ENCODE measurements at places on chromosomes 12 and 14.

- no peak for DNase-seq
These were observed 57.7 kb upstream of the LDHB start for GRCh38 chr12:21715386-21715785.

DNA sequence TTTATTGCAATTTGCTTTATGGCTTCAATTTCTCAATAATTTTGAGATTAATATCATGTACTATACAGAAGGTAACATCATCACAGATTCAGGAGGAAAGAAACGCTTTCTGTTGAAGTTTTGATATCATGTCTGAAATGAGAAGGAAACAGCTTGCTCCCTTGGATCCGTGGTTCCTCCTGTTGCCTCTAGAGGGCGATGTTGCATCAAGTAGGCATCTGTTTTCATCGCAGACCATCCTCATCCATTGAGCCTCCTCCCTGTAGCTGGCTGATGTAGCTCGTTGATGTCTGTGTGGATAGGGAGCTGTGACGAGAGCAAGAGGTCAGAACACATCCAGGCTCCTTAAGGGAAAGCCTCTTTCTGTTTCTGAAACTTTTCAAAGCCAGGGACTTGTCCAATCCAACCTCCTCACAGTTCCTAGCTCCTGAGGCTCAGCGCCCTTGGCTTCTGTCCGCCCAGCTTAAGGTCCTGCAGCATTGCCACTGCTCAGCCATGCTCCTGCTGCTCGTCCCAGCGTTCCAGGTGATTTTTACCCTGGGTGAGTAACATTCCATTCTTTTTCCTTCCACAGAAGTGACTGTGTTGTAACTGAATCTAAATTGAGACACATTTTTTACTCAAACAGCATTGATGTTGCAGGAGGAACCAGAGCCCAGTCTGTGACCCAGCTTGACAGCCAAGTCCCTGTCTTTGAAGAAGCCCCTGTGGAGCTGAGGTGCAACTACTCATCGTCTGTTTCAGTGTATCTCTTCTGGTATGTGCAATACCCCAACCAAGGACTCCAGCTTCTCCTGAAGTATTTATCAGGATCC lies 304.8 kb upstream of the OR4E1 start:
- no peak for DNase-seq

- DNase-seq = no peak
These were observed 2.7 kb downstream of the DYRK2 start for GRCh38 chr12:67651132-67651695.

DNA sequence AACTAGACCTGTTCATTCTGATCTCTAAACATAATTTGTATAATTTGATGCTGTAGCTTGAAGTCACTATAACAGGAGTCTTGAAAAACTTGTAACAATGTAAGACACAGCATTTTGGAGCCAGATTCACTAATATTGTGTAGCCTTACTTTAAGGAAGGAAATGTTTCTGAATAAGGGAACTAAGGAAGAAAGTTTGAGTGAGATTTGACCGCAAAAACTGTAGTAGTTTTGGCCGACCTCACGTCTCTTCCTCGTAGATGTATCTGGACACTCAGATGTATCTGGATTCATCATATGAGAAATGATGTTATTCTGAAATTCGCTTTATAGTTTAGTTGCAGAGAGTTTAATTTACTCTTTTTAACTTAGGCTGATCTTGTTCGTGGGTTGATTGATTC lies 13.9 kb upstream of the DNAH10 start:
- DNase-seq = no peak

DNA sequence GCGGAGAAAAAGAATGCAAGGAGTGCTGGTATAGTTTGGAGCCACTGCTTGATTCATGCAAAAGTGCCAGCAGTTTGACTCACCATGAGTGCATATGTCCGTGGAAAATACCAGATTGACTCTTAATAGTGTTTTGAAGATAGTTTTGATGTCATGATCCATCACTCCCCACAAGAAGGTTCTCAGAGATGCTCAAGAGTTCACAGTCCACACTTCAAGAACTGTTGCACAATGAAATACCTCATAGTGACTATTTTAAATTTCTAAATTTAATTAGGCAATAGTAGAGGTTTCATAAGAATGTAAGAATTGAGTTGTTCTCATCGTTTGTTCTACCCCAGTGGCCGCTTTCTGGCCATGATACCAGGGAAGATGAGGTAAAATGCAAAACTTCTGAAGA lies 286.6 kb upstream of the RGS6 start:
- DNase-seq = no peak

Data from NCI-H1092 (cell line).